ENCODE measurements at places on chromosomes 7 and 10.
A peak's percentile ranks its signal among the peaks of the same experiment; 100 is the strongest.

- DNase-seq: no peak
These were observed 37.6 kb downstream of the NDUFB2 start for GRCh38 chr7:140734096-140734495.

DNA sequence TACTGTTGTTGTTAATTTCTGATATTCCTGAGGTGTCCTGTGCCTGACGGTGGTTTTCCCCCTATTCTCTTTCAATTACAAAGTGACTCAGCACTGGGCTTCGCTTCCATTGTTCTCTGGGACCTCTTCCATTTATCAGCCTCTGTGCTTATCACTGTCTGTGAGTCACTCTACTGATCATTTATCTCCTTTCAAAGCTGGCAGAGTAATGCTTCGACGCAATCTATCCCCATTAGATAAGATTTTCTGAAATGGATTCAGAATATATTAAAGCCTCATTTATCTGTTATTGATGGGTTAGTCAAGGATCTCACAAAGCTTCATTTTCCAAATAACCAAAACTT lies 679.2 kb downstream of the SDK1 start:
- no peak for DNase-seq

DNA sequence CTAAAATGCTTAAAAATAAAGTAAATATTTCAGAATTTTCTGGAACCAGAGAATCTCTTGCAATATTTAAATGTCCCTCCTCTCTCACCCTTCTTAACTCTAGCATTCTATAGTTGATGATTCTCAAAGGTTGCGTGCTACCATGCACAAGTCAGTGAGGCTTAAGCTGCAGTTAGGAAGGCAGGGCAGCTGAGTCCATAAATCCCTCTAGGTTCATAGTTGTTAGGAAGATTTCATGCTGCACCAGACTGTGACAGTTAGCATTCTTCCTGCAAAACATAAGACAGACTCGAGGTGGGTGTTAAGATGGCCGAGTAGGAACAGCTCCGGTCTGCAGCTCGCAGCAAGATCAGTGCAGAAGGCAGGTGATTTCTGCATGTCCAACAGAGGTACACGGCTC lies 70.6 kb downstream of the MET start:
- DNase-seq: no peak

DNA sequence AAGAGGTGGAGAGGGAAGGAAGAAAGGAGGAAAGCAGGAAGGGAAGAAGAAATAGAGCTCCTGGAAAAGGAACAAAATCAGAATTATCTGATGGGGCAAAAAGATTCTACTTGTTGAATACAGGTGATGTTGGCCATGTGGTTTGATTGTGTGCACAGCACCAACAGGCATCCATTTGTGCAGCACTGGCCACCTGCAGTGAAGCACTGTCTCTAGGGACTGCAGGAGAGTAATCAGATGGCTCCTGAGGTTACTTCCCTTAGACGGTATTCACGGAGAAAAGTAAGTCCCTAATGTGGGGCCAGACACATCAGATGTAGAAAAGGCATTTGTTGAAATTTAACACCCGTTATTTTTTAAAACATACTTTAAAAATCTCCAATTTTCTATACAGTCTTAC lies 135.3 kb upstream of the VIPR2 start:
- no peak for DNase-seq

- no peak for DNase-seq
These were observed 80.4 kb downstream of the CUBN start for GRCh38 chr10:17049195-17049594.

- DNase-seq: no peak
These were observed 180.6 kb upstream of the AGK start for GRCh38 chr7:141370650-141371049.

- DNase-seq: no peak
These were observed 157.0 kb downstream of the TPST1 start for GRCh38 chr7:66362136-66362535.

- no peak for DNase-seq
These were observed 646.4 kb upstream of the MGMT start for GRCh38 chr10:128820663-128821062.

DNA sequence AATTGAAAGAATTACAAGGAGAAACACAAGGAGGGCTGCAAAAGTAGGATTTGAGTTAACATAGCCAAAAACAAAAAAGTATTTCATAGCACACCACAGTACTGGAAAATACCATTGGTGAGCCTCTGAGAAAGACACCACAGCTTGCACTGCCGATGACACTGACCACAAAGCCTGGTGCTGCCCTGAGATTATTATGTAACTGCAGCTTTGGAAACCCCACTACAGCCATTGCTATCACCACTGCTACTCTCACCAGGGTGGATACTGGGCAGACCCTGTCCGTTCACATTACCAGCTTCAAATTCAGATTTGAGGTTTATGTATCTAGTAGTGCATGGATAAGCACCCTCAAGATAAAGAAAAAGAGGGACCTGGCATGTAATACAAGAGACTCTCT lies 1246.7 kb upstream of the SORCS1 start:
- DNase-seq: no peak

DNA sequence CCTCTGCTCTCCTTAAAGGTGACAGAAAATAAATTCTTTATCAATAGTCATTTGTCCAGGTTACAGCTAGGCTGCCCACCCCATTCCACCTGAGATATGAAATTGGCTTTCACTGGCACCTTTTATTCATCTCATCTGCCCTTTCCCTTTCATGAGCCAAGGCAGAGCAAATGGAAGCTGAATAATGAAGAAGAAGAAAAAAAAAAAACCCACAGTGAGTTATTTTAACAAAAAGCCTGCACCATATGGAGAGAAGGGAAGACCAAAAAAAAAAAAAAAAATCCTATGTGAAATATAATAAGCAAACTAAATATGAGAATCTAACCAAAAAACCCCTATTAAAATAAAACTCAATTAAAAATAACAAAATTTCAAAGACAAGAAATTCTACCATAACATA lies 59.2 kb downstream of the CHCHD3 start:
- no peak for DNase-seq

- DNase-seq: no peak
These were observed 93.5 kb downstream of the AKAP9 start for GRCh38 chr7:92034116-92034515.

- no peak for DNase-seq
These were observed 13.9 kb downstream of the TUBAL3 start for GRCh38 chr10:5390607-5391205.

DNA sequence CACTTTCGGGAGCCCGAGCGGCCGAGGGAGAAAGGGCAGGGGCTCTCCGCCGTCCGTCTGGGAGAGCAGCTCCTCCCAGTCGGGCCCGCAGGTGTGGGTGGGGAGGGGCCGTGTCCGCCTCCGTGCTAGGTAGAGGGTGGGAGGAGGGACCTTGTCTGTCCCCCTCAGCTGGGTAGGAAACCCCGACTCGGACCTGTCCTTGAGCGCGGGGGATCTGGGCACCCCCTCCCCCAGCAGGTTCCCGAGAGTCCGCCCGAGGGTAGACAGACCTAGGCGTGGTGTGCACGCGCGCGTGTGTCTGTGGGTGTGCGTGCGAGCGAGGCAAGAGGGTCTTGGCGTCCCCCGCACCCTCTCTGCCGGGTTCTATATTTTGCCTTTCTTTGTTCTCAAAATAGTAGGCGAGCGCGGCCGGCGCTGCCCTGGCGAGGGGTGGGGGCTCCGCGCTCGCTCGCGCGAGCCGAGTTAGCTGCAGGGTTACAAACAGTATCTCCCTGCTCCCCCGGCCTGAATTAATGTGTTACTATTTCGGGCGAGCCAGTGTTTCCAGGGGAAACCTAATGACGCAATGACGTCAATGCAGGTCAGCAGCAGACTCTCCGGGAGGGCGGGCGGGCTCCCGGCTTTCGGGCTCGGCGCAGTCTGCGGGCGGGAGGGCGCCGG lies 73.9 kb upstream of the LEP start:
- no peak for DNase-seq

- no peak for DNase-seq
These were observed 574.5 kb downstream of the SUGCT start for GRCh38 chr7:40709062-40709964.

DNA sequence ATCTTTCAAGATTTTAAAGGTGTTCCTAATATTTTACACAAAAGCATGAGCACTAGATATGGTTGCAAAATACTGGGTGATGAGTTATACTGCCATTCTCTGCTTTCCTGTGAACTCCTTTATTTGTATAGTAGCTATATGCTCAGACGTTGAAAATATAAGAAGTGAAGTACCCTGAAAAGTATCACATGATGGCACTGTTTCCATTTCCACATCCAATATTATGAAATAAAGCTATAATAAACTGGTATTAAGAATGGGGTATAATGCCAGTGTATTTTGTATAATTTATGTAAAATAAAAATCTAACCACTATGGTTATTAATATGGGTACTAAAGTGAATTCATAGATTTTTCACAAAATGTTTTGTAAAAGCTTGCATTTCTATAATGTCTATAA lies 79.6 kb upstream of the FOXP2 start:
- no peak for DNase-seq

DNA sequence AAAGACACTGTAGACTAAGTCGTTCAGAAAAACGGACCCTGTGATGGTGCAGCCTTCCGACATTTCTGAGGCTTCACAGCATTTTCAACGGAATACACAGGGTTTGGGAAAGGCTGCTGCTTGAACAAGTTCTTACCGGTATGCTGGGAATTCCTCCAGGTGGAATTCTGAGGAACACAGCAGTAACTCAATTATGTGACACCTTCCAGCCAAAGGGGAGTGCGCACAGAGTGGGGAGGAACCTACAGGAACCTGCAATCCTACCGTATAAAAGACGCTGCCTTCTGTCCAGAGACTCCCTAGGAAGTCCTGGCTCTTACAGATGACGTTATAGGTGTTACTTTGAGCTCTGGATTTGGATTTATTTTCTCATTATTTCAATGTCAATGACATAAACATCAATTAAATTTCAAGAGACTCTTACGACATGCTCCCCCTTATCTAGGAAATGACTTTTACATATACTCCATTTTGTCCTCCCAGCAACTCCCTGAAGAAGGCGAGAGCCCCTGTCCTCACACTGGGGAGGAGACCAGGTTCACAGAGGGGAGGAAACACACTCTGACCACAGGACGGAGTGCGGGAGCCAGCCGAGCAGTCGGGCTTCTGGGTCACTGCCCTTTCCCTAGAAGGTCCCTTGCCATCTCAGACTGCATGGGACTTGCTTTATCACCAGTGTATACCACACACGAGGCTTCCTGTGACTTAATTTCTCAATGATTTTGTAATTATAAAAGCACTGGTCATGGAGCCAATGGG lies 27.9 kb downstream of the VIPR2 start:
- no peak for DNase-seq

GRCh38 chr7:50826371-50827172 lies 43.9 kb upstream of the GRB10 start:
- DNase-seq: peak; percentile 48

GRCh38 chr10:131450216-131450765 lies 138.8 kb upstream of the TCERG1L start:
- no peak for DNase-seq

GRCh38 chr7:81457852-81458522 lies 311.9 kb downstream of the HGF start:
- peak; percentile 13 for DNase-seq

DNA sequence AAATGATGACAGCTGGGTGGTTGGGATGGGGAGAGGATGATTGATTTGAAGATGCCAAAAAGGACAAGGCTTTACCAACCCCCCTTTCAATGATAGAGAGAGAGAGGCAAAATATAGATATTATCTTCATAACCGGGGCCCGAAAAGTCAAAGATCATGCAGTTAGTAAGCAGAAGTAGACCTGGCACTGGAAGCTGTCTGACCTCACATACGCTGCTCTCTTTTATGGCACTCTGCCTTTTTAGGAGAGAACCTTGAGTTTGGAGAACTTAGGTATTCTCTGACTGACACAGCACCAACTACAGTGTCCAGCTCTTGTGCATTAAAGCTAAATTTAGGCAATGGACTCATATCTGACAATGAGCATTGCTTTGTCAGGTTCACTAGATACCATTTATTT lies 30.7 kb downstream of the CNNM2 start:
- no peak for DNase-seq

- no peak for DNase-seq
These were observed 161.9 kb upstream of the ZMIZ1 start for GRCh38 chr10:78906734-78907390.

DNA sequence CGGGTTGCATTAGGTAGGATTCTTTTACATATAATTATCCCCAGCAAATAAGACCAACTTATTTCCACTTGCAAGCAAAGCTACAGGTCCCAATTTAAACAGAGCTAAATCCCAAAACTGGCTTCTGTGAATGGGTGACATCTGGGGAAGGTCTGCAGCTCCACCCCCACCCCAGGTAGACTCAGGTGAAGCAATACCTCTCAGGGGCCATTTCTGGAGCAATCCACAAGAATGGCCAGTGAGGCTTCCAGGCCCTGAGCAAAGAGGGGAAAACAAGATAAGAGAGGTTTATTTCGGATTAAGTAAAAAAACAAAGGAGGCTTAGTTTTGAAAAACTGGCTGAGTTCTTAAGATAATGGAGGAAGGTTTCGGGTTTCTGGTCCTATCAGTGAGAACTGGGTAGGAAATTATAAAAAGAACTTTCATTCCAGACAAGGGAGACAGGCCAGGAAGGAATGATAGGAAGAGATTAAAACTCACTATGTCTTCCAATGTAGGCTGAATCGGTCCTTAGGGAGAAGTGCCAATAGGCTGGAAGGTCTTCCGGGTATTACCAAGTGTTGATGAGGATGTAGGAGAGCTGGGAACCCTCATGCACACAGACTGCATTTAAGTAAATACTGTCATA lies 25.4 kb downstream of the SH3PXD2A start:
- no peak for DNase-seq

DNA sequence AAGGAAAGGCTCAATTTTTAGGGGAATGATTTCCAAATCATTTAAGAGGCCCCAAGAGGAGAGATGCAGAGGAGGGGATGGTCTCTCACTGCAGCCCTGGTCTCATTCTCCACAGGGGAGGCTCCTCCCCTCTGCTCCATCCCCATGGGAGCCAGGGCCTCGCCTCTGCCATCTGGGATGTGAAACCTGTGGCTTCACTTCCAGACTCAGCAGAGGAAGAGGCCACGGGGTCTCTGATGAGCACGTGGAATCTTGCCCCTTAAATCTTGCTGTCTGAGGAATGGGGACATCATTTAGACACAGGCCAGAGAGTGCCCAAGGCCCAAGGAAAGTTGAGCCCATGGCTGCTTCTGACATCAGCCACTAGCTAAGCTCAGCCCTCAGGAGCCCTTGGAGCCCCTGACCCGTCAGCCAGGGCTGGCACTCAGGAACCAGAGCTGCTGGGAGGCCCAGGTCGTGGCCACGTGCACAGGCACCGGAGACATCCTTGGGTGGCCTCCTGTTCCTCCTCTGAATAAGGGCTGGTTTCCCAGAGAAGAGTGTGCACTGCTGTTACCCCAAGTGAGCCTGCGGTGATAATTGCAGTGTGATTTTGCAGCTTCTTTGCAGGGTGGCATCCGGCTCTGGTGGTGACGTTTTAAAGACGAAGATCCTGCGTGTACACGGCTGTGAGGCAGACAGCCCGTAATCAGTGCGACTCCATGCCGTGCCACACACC lies 50.5 kb downstream of the VIPR2 start:
- no peak for DNase-seq

- no peak for DNase-seq
These were observed 23.1 kb downstream of the DDC start for GRCh38 chr7:50542132-50542531.

All from amniotic stem cell (primary cell).